Nucleus accumbens (tissue), 56 donors: ENCODE measurements at places on chromosomes 6 and 20.

GRCh38 chr6:98644063-98644462 is 190.3 kb upstream of the POU3F2 start:
- DNase-seq: no peak

DNA sequence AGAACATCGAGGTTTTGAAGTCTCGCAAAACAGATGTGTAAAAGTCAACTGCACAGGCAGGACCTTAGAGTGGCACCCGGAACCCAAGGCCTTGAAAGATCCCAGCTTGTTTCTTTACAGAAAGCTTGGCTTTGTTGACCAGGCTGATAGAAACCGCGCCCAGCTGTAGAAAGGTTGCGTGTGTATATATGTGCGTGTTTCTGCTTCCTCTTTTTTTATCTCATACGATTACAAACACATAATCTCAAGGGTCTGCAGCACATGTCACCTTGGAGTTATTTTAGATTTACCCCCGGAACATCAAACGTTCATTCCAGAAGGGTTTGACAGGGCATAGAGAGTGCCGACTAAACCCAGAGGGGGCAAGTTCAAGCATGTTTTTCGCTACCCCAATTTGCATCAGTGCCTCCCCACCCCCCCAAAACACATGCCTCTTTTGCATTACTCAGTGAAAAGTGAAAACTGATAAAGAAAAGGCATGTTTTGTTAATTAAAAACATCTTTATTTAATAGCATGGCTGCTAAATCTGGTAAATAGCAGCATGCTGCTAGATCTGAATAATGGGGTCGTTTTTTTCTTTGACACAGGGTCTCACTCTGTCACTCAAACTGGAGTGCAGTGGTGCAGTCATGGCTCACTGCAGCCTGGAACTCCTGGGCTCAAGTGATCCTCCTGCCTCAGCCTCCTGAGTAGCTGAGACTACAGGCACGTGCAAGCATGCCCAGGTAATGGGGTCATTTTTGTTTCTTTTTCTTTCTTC is 33.2 kb upstream of the NCOA3 start:
- DNase-seq: no peak

- DNase-seq: no peak
These were observed 36.8 kb downstream of the RSPH3 start for GRCh38 chr6:158963020-158963808.

DNA sequence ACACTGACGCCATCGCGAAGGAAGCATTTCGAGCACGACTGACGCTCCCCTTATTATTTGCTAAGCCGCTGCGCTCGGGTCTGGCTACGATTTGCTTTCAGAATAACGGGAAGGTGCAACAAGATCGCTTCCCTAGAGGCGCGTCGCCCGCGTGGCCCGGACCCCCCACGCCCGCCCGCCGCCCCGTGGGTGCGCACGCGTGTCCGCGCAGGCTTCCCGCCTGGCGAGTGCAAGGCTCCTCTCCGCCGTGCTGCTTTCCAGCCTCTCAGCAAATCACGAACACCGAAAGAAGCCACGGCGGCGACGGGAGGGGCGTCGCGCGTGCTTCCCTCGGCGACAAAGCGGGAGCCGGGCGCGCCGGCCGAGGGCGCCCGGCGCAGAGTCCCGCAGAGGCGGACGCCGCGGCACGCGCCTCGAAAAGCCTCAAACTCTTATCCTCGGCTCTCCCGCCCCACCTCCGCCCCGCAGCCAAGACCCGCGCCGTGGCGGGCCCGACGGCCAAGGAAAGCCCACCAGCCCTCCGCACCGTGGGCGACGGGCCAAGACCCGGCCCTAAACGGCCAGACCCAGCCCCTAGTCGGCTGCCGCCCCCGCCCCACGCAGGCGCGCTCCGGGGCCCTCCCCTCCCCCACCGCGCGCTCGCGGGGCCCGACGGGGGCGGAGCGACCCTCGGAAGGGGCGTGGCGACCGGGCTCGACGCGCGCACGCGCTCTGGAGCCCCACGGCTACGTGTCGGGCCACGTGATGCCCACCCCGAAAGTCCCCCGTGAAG is 987 bp upstream of the QKI start:
- DNase-seq: no peak

DNA sequence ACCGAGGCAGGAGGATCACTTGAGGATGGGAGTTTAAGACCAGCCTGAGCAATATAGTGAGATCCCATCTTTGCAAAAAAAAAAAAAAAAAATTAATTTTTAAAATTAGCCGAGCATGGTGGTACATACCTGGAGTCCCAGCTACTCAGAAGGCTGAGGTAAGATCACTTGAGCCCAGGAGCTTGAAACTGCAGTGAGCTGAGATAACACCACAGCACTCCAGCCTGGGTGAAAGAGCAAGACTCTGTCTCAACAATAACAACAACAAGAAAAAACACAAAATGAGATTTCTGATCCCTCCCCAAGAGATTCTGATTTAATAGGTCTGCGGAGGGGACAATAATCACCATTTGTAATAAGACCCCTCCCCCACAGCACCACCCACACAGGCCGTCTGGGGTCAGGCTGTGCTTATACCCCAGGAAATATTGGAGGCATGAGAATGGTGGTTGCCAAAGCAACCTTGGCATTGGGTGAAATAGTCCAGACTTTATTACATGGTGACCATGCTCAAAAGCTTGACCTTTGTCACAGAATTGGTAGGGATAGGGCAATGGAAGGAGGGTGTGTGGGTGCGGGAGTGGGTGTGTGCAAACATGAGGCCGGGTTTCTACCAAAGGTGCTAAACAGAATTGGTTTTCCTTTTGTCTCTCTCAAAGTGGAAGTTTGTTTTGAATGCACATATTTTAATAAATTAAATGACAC is 24.4 kb upstream of the ADTRP start:
- DNase-seq: no peak

DNA sequence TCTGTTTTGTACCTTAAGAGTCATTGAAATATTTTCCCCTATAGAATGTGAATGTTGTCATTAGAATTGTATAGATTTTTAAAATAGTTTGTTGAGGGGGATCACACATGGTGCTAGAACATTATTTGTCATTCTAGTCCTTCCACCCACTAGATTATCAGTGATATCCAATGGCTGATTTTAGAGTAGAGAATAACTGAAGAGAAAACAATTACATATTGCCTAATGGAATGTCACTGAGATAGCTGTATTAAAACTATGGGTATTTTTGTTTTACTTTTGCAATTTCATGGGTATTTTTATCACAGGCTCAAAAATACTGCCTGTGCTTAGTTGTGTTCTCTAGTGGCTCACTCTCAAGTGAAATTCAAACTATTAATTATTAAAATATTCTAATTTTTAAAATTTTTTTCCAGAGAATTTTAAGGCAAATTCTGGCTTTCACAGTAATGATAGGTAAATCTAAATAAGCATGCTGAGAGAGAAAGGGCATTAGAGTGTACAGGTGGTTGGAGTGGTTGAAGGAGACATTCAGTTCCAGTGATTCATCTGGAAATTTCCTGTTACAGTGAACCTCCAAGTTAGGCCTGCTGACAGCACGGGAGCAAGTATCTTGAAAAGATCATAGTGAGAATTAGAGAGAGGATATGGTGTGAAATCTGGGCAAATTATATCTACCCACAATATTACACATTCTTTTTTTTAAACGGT is 399.6 kb downstream of the NKAIN2 start:
- no peak for DNase-seq
